ENCODE measurements at places on chromosomes 4 and X.

- DNase-seq, result peak; percentile 90
Measured at GRCh38 chrX:825991-826390, 195.4 kb downstream of the SHOX start.

DNA sequence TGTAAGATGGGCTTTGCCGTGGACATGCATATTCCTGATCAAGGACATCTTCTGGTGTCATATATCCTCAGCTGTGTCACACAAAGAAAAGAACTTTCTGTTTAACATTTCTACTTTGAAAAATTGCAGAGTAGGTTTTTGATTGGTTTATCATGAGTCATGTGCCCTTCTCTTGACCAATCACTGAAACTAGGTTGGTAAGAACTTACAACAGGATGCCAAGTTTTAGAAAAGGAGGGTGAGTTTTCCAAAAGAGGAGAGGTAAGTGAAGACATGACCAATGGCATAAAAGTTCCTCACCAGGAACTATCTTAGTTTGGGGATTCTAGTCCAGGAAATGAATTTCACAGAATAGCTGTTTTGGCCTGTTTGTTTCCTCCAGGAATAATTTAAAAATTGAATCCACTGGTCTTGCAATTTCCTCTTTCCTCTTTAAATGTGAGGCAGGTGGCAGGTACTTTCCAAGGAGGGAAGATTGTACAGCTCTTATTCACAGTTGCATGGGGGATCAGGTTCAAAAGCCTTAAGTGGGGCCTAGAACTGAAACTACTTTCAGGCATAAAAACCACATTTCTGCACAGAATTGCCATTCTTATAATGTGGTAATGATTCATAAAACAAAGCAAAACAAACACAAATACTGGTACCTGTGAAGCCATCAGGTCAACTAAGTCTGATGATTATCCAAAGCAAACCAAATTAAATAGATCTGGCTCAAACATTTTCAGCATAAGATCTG, 1114.5 kb upstream of the LCORL start:
- DNase-seq, result no peak

GRCh38 chr4:154208424-154208823, 283.2 kb downstream of the DCHS2 start:
- DNase-seq, result no peak

GRCh38 chr4:8188085-8188484, 11.0 kb upstream of the SH3TC1 start:
- DNase-seq, result no peak

DNA sequence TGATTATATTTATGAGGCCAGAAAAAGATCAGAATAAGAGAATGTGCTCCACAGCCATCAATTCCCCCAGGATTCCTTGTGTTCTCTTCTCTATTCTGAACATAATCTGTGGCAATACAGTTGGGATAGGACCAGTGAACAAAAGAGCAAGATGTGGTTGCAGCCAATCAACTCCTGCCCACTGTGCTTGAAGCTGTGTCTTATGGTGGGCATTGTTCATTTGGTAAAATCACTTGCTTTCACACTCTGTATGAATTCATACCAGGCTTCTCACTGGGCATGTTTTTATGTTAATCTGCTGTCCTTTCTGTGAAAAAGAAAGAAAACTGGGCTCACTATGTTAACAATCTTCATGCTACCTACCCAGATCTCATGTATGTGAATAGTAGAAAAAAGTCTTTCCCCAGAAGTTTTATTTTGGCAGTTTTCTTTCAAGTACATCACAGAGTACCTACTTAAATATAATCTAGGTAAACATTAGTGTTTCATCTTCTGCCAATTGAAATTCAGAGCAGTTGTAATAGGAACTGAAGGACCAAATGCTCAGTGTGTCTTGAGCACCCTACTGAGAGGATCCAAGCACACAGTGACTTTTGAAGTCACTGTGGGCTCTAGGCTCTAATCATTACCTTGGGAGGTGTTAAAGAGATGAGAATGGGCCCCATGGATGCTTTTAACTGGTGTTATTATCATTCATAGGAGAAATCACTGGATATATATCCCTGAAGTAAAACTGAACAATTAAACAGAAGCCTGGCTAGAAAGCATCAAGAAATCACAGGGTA, 429.2 kb upstream of the TRAM1L1 start:
- DNase-seq, result no peak

DNA sequence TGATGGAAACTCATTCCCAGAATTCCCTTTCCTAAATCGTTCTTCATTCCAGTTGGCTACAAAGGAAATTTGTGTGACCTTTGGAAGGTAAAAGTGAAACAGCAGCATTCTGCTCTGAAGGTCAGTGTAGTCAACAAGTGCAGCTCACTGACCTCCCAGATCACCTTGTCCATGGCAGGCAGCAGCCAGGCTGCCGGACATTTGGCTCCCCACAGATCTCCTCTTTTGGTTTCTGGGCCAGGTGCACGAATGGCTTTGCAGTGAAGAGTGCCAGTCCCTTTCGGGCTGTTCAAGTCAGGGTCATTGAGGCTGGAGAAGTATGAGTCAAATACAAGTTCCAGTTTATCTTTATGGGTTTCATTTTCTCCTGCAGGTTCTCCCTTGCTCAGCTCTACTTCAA, 14.3 kb downstream of the GPRIN3 start:
- no peak for DNase-seq

- DNase-seq, result no peak
Measured at GRCh38 chr4:39883646-39884045, 94.1 kb downstream of the PDS5A start.

DNA sequence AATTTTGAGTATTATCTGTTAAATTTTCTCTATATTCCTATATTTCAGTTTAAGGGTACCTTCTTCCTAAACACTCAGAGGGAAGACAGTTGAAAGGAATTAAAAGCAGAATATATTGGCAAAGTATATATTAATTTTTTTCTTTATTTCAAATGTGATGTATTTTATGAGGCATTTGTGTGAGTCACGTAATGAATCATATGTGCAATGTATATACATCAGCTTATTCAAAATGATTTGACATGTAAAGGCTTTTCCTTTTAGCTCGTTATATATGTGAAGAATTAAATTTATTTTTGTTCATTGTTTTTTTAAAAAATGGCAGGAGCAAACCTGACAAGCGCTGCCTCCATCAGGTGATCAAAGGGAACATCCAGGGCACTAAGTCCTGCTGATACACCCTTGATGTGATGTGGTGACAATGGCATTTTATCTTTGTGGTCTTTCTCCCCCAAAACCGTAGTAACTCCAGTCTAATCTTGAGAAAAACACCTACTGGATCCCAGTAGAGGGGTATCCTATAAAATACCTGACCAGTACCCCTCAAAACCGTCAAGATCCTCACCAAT, 8.9 kb downstream of the WWC2 start:
- peak; percentile 19 for DNase-seq

DNA sequence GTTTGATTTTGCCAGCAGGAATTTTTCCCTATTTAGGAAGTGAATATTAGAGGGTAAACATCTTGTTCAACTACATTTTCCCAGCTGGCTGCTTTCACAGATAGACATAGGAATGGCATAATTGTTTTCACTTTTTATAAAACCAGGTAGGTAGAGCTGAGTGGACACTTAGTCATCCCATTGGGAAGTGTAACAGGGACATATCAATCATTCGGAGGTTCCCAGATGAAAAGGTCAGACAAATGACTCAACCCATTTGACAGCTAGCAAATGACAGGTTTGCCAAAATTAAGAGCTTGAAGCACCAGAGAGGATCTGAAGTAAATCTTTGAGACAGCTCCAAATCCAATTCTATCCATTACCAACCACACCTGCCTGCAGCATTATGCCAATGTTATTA, 205.3 kb downstream of the SLC39A8 start:
- no peak for DNase-seq

- no peak for DNase-seq
Measured at GRCh38 chr4:73420615-73421014, 15.4 kb upstream of the AFP start.

DNA sequence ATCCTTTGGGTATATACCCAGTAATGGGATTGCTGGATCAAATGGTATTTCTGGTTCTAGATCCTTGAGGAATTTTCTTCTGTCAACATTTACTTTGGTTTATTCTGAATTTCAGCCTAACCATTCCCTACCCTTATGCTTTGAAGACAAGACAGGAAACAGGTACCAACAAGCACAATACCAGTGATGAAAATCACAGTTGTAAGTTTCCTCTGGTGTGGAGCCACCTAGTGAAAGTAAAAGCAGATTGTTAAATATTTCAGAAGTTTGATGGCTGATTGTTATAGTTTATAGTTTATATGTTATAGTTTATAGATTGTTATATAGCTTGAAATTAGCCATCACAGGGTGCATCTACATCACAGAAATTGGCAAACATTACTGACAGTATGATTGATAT, 104.5 kb upstream of the AGA start:
- no peak for DNase-seq

GRCh38 chr4:138869631-138870030, 145.9 kb upstream of the NOCT start:
- DNase-seq, result no peak

DNA sequence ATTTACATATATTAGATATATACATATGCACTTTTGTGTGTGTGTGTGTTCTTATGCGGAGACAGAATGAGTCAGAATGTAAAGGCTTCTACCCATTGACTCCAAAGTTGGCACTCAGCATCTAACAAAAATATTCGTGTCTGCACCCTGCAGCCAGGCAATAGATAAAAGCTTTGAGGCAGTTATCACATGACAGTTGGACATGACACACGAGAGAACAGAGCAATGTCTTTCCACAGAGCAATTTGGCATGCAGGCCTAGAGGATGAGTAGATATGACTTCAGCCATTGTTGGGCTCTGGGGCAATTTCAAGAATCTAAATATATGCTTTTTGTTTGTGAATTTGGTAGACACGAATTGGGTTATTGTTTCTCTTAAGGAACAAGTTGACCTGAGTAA, 391.2 kb downstream of the SLITRK2 start:
- no peak for DNase-seq

DNA sequence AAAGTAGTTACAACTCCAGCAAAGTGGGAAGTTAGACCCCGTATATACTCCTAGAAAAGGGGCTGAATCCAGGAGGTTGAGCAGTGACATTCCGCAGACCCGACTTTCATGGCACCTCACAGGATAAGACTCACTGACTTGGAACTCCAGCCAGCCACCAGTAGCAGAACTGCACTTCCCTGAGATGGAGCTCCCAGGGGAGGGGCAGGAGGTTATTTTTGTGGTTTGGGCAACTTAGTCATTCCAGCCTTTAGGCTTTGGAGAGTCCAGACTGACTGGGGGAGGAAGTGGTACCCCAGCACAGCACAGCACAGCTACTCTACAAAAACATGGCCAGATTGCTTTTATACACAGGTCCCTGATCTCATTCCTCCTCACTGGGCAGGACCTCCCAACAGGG, 319.1 kb downstream of the PCDH19 start:
- peak; percentile 58 for DNase-seq

DNA sequence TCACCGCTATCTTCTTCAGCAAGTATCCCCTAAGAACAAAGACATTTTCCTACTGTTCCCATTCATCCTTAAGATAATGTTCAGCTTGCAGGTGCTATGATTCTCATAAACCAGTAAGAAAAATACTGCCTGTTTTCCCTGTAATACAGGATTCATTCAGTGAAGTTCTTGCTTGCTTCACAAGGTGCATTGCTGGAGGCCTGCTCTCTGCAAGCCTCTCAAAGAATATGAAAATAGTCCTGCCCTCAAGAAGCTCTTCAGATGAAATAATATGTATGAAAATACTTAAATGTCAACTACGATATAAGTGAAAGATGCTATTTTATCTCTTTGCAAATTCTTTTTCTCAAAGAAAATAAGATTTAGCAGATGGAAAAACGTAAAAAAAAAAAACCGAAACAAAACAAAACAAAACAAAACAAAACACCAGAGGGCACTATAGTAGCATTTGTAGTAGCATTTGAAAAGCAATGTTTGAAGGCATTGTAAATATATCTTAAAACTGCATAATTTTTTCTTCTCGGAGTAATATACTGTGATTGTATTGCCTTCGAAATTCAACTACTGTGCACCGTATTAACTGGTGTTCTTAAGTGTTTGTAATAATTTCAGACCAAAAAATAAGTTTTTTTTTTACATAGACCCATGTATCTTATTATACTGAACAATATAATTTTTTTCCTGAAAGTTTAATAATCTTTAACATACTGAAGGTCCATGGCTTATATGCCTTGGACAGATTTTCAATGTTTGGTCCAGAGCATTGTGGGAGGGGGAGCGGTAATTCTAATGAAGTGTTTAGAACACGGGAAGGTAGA, 26.0 kb downstream of the ADH4 start:
- no peak for DNase-seq

- DNase-seq, result peak; percentile 47
Measured at GRCh38 chr4:118729287-118730286, 44.4 kb downstream of the METTL14 start.

DNA sequence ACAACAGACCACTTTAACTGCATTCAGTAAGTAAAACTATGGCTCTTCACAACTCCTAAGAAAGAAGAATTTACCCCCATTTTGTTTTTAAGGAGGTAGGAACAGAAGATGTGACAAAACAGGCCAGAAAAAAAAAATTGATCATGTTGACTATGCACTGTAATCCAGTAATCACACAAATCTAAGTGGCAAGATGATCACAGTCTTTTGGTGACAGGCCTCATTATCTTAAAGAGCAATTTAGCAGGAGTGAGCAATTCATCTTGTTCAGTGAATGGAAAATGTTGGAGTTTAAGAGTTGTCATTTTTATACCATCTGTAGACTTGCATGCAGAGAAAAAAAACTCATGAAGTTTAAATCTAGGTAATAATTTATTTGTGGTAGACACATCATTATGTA, 115.1 kb downstream of the SLC39A8 start:
- no peak for DNase-seq

DNA sequence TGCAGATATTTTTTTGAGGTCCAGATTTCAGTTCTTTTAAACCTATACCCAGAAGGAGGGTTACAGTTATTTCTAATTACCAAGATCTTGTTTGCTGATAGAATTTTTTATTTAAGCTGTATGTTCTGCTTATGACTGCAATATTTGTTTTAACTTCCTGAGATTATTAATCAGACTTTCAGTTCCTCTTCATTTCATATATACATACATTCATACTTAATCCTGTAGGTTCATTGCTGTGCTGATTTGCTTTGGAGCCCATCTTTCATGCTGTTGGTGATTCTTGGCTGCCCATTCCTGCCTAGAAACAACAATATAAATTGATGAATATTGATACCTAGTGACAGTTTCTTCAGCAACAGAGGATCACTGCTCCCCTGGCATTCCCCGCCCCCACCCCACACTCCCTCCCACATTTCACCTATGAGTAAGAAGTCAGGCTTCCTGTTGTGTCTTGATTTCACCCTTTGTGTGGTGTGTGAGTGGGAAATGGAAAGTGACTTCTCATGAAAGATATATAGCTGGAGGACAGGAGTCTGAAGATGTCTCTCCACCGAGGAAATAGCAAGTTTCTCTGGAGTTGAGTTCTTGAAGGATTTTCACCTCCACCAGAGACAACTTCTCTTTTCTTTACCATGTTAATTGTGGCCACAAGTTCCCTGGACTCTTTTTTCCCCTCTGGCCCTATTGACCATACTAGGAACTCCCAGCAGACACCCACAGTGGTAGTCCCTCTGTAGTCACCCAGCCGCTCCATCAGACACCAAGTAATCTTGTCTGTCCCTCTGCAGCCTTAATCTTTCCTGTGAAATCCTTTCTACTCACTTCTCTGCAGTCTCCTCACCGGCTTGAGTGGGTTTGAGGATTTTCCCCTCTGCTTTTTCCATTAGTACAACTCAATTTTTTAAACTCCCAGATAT, 118.4 kb downstream of the ASB9 start:
- DNase-seq, result no peak

Data from fibroblast of skin of left quadriceps (primary cell).